Activated CD4-positive, alpha-beta T cell treated with anti-CD3 and anti-CD28 coated beads, Interleukin-2, amount 50 U/mL, for 16 hours (primary cell): ENCODE measurements at places on chromosomes 5 and 9.
A peak's percentile ranks its signal among the peaks of the same experiment; 100 is the strongest.

GRCh38 chr9:589723-590122, 251.8 kb upstream of the DMRT1 start:
- DNase-seq: no peak

- DNase-seq: no peak
Measured at GRCh38 chr5:163432544-163432943, 4.9 kb upstream of the CCNG1 start.

DNA sequence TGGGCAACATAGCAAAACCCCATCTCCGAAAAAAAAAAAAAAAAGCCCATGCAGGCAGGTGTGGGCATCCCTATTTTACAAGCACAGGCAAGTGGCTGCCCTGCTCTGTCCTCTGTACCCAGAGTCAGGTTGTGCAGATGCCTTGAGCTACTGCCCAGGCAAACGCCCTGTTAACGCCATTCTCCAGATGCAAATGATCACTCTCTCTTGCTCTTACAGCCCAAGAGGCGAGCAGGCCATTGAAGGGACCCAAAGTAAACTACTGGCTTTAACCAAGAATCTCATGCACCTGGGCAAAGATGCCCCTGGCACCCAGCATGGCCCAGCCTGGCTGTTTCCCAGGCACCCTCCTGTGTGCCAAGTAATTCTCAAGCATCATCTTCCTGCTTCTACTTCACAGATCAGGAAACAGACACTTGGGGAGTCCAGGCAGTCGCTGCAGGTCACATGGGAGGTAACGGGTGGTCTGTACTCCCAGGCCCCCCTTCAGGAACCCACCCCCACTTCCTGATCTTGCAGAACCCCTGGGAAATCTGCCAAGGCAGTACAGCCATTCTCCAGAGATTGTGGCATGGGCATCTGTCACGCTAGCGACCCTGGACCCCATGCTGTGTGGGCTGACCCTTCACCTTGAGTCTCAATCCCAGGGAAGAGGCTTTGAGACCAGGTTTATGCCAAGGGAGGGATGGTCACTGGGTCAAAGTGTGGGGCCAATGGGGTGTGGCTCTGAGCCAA, 14.2 kb downstream of the EEIG1 start:
- no peak for DNase-seq

GRCh38 chr5:132539716-132540115, 3.6 kb downstream of the IL5 start:
- no peak for DNase-seq

- no peak for DNase-seq
Measured at GRCh38 chr5:10578293-10578665, 14.4 kb downstream of the ANKRD33B start.

GRCh38 chr9:136529516-136530460, 16.1 kb downstream of the NOTCH1 start:
- no peak for DNase-seq

DNA sequence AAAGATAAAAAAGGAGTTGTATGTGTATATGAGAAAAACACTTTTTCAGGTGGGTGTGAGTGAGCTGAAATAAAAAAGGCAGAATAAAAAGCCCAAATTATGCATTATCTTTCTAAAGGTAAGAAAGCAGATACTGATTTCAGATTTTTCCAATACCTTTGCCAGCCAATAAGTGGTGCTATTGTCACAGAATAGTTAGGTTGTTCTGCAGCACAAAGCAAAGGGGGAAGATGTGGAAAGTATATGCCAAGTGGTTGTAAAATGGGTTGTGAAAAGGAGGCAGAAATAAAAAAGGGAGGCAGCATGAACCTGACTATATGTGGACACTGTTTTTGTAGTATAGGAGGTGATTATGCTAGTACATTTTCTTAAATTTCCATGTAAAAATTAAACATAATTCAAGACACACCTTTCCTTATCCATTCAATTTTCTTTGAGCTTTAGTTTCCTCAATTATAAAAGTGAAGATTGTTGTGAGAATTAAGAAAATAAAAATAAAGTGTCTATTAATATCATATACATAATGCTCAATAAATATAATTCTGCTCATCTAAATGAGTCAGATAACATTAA, 106.7 kb downstream of the SMIM15 start:
- peak; percentile 35 for DNase-seq

DNA sequence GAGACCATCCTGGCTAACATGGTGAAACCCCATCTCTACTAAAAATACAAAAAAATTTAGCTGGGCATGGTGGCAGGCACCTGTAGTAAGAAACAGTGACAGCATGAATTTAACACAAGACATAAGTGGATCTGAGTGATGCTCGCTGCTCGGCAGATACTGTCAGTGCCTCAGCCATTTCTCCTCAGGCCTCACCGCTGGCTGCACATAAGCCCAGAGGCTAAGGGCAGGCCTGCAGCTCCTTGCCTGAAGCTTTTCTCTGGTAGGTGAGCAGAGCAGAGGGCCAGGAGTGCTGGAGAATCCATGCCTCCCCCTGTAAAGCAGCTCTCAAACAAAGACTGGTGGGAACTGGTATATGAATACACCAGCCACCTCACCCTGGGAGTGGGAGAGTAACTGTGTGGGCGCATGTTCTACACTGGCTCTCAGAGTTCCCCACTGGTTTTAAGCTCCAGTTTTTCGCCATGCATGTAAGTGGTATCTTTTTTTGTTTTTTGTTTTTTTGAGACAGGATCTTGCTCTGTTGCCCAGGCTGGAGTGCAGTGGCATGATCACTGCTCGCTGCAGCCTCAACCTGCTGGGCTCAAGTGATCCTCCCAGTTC, 10.3 kb upstream of the CD72 start:
- DNase-seq: no peak

GRCh38 chr5:170361616-170362015, 27.6 kb downstream of the KCNMB1 start:
- DNase-seq: no peak

DNA sequence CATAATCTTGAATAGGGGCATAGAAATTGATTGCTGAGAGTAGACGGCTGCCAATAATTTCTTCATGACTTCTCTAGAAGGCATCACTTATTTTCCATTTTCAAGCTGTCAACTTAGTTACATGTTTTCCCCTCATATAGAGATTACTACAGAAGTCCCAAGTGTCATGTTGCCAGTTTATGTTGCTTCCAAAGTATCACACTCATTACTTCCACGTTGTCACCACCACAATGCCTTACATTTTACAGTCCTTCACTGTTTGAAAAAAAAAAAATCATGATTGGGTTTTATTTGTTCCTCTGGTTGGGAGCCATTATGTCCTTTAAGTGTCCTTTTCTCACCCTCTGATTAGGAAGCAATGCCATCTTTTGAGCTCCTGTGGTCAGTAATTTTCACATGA, 2144.6 kb upstream of the ACO1 start:
- no peak for DNase-seq

DNA sequence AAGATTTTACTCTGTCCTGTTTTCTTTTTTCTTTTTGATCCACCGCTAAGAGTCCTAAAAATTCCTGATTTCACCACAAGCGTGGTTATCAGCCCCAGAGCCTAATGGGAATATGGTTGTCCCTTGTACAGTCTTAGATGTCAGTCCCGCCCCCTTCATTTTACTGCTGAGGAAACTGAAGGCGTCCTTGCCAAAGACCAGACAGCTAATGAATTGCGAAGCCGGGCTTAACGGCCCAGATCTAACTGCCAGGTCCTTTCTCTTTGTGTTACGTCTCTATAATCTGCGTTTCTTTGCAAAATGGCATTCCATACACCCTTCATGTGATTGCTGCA, 497 bp downstream of the NSA2 start:
- peak; percentile 14 for DNase-seq

DNA sequence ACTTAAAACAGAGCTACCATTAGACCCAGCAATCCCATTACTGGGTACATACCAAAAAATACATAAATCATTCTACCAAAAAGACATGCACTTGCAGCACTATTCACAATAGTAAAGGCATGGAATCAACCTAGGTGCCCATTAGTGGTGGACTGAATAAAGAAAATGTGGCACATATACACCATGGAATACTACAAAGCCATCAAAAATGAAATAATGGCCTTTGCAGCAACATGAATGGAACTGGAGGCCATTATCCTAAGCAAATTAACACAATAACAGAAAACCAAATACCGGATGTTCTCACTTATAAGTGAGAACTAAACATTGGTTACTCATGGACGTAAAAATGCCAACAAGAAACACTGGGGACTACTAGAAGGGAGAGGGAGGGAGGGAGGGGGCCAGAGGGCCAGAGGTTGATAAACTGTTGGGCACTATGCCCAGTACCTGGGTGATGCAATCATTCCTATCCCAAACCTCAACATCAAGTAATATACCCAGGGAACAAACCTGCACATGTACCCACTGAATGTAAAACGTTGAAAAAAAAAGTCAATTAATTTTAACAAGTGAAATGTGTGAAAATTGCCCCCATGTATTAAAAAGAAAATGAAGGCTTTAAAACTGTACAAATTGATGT, 24.5 kb upstream of the GPR150 start:
- no peak for DNase-seq

- no peak for DNase-seq
Measured at GRCh38 chr5:110727025-110727314, 499 bp upstream of the TMEM232 start.

- DNase-seq: no peak
Measured at GRCh38 chr5:128579639-128580038, 41.6 kb upstream of the FBN2 start.

- DNase-seq: peak; percentile 35
Measured at GRCh38 chr9:126702151-126703001, 88.6 kb downstream of the LMX1B start.
